ENCODE measurements at places on chromosomes 2 and 18.

DNA sequence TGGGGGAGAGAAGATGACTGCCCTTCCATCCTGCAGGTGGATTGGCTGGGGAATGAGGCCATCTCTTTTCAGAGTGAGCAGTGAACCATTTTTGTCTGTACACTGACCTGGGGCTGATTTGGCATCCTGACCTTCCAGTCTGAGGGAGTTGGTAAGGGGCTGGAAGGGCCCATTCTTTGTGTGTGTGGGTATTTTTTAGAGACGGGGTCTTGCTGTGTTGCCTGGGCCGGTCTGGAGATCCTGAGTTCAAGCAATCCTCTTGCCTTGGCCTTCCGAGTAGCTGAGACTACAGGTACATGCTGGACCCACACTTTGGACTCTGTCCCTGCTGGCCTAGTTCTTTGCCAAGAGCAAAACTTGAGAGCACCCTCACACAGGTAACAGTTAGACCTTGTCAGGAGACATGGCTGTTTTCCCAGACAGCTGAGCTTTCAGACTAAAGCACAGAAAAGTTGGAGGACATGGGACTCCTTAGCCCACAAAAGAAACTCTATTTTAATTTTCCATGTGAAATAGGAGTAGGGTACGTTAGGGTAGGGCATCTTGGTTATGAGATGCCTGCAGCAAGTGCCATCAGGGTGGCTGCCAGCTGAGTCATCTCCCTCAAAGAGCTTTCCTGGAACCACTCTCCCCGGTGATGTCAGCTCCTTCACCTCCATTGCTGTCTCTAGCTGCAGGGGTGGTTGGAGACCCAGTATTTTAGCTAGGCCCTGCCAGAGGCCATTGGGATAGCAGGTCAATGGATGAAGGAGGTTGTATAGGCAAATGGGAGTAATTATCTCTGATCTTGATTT lies 60.7 kb downstream of the DGKD start:
- peak; percentile 44 for DNase-seq

GRCh38 chr2:238712011-238712410 lies 135.9 kb upstream of the TWIST2 start:
- no peak for DNase-seq

GRCh38 chr2:20125164-20125563 lies 73.7 kb upstream of the LAPTM4A start:
- no peak for DNase-seq

- DNase-seq: no peak
Observed at GRCh38 chr18:285817-286216, 18.0 kb upstream of the THOC1 start.

- DNase-seq: no peak
Observed at GRCh38 chr2:173307293-173307692, 47.4 kb upstream of the CDCA7 start.

DNA sequence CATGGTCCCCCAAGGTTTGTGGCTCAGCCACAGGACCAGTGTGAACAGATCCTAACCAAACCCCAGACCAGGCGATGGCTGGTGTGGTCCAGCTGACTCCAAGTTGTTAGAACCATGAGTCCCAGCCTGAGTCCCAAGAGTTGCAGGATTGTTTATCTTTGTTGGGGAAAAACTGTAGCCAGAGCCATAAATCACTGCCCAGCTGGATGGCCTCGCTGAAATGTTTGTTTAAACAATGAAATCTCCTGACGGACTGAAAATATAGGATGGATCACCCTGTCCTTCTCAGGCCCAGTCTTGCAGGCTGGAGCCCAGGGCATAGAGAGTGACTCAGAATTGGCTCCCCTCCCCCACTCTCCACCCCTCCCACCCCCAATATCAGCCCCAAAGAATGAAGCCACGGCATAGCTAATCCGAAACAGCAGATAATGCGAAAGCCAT lies 36.4 kb downstream of the PKDCC start:
- DNase-seq: no peak

GRCh38 chr2:174777347-174778084 lies 13.2 kb upstream of the CHRNA1 start:
- no peak for DNase-seq

DNA sequence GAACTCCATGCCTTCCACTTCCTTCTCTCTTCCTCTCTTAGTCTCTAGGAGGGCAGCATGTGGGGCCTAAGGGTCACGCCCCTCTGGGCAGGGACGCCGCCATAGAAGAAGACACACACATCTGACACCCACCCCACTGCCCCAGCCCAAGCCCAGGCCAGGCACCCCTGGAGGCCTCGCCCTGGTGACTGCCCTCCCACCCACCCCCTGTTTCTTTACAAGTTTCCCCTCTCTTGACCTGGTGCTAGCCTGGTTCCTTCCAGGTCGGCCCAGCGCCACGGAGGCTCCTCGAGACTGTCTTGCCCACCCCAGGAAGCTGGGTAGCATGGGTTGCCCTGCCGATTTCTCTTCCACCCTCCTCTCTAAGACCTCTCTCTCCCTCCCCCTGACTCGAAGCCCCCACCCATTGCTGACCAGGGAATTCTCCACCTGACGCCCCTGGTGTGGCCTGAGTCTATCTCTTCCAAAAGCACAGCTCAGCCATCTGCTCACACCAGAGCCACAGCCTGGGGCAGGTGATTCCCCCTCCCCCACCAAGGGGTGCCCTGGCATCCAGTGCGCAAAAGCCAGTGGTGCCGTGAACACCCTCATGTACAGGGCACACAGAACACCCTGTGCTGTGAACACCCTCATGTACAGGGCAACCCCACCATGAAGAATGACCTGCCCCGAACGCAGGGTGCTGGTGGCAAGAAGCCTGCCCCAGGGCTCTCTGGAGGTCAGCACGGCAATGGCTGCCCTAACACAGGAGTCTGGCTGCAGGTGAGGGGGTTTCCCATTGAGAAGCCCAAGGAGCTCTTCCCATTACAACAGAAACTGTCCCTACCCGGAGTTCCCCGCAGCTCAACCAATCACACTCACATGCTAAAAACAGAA lies 13.5 kb upstream of the SALL3 start:
- no peak for DNase-seq

DNA sequence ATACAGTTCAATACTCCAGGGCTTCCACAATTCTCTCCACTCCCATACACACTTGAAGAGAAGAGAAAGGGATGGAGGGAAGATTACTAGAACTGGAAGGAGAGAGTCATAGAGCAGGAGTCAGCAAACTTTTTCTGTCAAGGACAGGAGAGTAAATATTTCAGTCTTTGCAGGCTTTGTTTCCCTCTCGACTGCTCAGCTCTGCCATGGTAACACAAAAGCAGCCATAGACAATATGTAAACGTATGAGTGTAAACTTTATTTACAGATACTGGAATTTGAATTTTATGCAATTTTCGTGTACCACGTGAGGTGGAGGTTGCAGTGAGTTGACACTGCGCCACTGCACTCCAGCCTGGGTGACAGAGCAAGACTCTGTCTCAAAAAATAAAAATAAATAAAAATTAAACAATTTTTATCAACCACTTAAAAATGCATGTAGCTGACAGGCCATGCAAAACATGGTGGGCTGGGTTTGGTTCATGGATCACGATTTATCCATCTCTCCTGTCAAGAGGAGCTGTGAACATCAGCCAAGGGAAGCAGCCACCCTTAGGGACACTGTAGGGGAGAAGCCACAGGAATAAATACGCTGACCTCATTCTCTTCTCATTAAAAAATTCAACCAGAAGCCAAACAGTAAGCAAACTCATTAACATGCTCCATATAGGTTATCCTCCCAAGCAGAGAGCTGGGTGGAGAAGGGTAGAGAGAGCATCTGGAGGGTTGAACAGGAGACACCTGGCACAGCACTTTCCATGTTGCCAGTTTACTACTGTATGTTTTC lies 266.4 kb upstream of the FN1 start:
- no peak for DNase-seq

DNA sequence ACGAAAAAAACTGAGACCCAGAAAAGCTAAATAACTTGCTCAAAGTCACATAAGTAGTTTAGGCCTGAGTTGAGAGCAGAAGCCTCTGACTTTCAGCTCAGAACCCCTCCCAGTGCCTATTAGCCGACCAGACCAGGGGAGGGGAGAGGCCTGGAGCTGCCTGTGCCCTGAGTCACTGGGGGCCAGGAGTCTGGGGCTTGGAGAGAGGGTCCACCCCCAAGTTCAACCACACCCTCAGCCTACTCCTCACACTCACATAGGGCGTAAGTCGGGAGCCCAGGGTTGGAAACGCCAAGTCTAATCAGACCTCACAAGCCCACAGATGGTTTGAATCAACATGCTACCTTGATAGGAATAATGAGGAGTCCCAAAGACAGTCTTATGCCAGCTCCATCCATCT lies 12.6 kb upstream of the PKDCC start:
- no peak for DNase-seq

- no peak for DNase-seq
Observed at GRCh38 chr2:36451512-36451911, 95.9 kb downstream of the CRIM1 start.

DNA sequence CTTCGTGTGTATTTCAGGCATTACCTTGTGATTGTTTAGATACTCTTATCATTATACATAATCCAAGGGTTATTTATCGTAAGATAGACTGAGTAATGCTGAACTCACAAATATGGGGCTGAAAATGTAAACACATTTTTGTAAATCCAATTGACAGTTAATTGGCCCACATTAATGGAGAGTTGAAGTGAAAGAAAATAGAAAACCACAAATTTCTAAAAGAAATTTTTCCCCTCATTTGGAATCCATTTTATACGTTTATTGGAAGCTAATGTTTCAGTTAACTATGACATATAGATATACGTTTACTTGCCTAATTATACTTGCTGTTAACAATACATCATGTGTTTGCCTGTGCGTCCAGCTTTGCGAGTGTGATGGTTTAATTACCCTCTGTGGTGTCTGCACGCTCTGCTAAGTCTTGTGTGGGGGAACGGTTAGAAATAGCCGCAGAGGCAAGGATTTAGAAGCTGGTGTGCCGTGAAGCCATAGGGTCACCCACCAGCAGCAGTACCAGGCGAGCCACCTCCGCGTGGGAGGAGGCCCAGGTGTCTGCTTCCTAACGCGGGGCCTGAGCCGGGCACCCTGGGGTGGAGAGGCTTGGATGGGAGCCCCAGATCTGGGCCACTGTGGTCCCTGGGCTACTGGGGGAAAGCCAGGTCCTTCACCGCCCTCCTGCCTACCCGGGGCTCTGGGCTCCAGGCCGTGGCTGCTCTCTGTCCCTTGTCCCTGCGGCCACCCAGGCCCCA lies 38.0 kb downstream of the TSHZ1 start:
- DNase-seq: no peak

- no peak for DNase-seq
Observed at GRCh38 chr2:107430596-107431266, 396.0 kb upstream of the RGPD4 start.

DNA sequence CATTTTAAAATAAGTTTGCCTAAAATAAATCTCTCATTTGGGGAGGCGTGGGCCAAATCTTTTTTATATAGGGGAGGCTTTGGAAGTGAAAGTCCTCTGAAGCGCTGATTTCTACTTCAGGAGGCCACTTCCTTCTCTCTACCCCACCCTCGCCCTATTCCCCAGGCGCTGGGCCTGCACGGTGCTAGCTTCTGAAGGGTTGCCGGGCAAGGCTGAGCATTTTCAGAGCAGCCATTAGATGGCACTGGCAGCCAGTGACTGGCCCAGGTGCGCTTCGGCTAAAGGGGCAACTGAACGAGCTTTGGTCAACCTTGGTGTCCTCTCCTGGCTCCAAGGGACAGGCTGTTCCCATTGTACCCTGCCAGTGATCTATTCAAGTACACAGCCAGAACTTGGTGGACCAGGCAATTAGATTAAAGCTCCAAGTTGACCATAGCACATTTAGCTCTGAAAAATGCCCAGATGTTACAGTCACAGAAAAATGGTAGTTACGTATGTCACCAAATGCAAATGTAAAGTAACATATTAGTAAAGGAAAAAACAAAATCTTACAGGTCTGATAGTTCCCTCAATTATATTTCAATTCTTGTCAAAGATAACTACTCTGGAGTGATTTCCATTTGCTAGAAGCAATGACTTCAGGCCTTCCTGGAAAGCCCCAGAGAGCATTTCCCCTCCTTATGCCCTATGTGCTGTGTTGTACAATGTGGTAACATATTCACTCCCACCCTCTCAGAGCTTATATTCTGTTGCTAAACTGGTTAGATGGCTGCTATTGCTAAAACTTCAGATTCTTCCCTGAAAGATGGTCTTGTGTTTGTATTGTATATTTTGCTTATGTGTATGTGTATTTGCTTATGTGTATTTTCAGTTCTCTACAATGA lies 2.1 kb downstream of the POMC start:
- DNase-seq: no peak

- DNase-seq: no peak
Observed at GRCh38 chr2:36456227-36457175, 100.9 kb downstream of the CRIM1 start.

DNA sequence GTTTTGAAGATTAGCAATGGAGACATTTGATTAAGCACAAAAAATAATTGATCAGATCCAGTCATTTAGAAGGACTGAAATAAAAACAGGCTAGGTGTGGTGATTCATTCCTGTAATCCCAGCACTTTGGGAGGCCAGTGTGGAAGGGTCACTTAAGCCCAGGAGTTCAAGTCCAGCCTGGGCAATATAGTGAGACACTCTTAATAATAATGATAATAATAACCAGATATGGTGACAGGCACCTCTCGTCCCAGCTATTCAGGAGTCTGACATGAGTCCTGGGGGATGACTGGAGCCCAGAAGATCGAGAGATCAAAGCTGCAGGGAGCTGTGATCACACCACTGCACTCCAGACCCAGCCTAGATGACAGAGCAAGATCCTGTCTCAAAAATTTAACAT lies 3.5 kb upstream of the FN1 start:
- no peak for DNase-seq

DNA sequence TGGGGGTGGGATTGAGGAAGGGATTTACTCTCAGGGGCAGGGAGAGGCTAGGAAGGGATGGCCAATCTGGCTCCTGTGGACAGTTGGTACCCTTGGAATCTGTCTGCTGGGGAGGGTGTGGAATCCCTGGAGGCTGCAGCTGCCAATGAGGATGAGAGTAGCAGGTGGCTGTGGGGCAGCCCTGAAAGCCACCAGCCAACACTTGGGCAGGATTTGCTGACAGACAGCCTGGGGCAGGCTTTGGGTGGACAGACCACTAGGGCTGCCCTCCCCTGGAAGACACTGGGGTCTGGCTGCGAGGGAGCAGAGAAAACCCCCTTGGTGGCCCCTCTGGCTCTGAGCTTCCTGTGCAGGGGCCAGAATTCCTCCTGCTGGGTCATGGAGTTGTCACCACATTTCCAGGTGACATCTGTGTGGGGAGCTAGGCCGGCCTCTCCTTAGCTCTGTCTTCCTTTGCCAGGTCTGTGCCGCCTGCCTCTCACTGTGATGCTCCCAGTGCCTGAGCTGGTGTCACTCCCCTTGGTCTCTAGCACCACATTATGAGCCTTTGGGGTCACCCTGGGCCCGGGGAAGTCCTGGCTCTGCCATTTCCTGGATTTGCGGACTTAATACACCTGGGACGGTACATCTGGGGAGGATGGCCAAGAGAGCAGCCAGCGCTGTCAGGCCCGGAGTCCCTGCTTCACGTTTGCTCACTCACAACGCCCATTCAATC lies 13.4 kb upstream of the ARHGEF4 start:
- DNase-seq: no peak
